Caco-2 (cell line): ENCODE measurements at places on chromosomes 12 and 14.

DNA sequence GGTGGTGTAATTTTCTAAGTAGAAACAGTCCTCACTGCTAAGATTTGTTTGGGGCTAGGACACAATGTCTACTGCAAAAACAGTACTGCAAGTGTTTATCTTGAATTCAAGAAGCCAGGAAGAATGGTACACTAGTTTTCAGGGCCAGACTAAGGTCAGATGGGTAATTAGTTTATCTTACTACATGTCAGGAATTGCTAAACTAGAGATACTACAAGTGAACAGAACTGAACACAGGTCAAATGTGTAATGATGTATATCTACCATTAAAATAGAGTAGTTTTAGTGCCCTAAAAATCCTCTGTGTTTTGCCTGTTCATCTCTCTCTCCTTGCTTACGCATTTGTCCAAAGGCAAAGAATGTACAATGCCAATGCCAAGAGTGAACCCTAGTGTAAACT lies 2.3 kb upstream of the RPL41 start:
- no peak overlapping the region for H3K4me3 ChIP-seq
- H3K4me1 ChIP-seq, result peaks cover 5% of the 10 kb centered on the region
- peaks cover 3% of the 10 kb centered on the region for H3K36me3 ChIP-seq
- H3K27ac ChIP-seq, result no peak overlapping the region
- no peak for DNase-seq
- no peaks in the 10 kb centered on the region for H3K27me3 ChIP-seq

DNA sequence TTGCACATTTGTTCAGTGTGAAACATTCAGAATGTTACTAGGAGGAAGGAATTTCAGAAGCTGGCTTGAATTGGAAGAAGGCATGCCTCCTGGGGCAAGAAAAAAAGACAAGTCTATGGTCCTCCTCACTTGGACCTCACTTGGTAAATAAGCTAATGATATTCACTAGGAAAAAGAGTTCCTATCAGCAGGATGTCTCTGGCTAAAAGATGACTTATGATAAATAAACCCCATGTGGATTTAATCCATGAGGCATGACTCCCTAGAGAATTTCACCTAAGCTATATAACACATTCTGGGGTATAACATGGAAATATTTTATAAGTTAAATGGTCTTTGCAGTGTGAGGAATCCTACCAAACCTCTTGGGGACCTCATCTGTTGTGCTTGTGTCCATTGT lies 199.9 kb downstream of the LRIG3 start:
- DNase-seq, result no peak
- H3K27ac ChIP-seq, result no peak overlapping the region
- no peak overlapping the region for H3K4me3 ChIP-seq
- H3K36me3 ChIP-seq, result no peaks in the 10 kb centered on the region
- H3K27me3 ChIP-seq, result no peaks in the 10 kb centered on the region

- no peaks in the 10 kb centered on the region for H3K27me3 ChIP-seq
- DNase-seq, result peak; percentile 84
- peak overlapping the region; percentile 64 for H3K27ac ChIP-seq
- peaks cover 66% of the 10 kb centered on the region for H3K4me1 ChIP-seq
- H3K4me3 ChIP-seq, result no peak overlapping the region
- no peaks in the 10 kb centered on the region for H3K36me3 ChIP-seq
Measured at GRCh38 chr12:109736552-109737108, 23.0 kb downstream of the FAM222A start.

- no peaks in the 10 kb centered on the region for H3K27me3 ChIP-seq
- no peak overlapping the region for H3K4me3 ChIP-seq
- no peaks in the 10 kb centered on the region for H3K36me3 ChIP-seq
- DNase-seq, result no peak
Measured at GRCh38 chr14:40123816-40124215, 691.6 kb upstream of the FBXO33 start.

DNA sequence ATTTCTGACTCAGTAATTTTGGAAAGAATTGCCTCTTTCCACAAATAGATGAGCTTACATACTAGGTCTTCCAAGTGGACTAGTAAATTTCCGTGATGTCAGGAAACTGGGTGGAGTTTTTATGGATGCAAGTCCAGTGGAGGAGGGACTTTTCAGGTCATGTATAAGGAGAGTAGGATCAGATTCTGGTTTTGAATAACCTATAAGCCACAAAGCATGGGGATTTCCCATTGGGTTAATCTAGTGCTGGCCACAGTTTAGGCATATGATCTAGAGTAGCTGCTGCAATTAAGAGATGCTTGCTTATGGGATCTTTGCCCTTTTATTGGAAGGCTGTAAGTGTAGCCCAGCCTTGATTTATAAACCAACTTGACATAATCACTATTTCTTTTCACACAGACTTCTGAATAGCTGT lies 33.8 kb downstream of the STK38L start:
- no peak overlapping the region for H3K4me3 ChIP-seq
- H3K27ac ChIP-seq, result no peak overlapping the region
- H3K27me3 ChIP-seq, result no peaks in the 10 kb centered on the region
- peak; percentile 48 for DNase-seq

GRCh38 chr14:51597261-51598001 lies 54.3 kb upstream of the FRMD6 start:
- H3K4me3 ChIP-seq, result no peak overlapping the region
- no peaks in the 10 kb centered on the region for H3K36me3 ChIP-seq
- H3K27me3 ChIP-seq, result no peaks in the 10 kb centered on the region
- no peak overlapping the region for H3K27ac ChIP-seq
- DNase-seq, result no peak

GRCh38 chr14:95471476-95471875 lies 45.0 kb downstream of the SYNE3 start:
- peaks cover 60% of the 10 kb centered on the region for H3K4me1 ChIP-seq
- H3K4me3 ChIP-seq, result no peak overlapping the region
- no peaks in the 10 kb centered on the region for H3K27me3 ChIP-seq
- no peaks in the 10 kb centered on the region for H3K36me3 ChIP-seq

DNA sequence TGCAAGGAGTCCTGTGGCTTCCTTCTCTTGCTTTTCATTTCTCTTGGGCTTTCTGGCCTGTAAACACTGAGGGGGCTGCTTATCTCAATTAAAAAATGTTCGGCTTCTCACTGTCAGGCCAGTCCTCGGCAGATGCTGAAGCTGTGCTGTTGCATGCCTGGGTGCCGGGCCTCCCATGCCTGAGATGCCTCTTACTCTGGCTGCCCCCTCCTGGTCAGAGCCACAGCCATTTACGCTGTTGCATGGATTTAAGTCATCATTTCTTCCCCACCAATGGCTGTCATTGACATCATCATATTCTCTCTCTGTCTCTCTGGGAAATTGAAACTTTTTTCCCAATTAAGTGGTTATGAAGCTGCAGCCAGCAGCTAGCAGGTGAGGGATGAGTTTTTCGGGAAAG lies 53.7 kb downstream of the FOXN4 start:
- no peak overlapping the region for H3K4me3 ChIP-seq
- H3K36me3 ChIP-seq, result no peaks in the 10 kb centered on the region; the same call in 1 of the 2 replicates
- peak; percentile 43 for DNase-seq
- H3K27me3 ChIP-seq, result no peaks in the 10 kb centered on the region
- H3K27ac ChIP-seq, result no peak overlapping the region

- H3K27me3 ChIP-seq, result no peaks in the 10 kb centered on the region
- no peak overlapping the region for H3K4me3 ChIP-seq
- no peak overlapping the region for H3K27ac ChIP-seq
- no peaks in the 10 kb centered on the region for H3K36me3 ChIP-seq
- DNase-seq, result no peak
- H3K4me1 ChIP-seq, result no peaks in the 10 kb centered on the region
Measured at GRCh38 chr12:1117371-1117770, 126.3 kb downstream of the ERC1 start.

DNA sequence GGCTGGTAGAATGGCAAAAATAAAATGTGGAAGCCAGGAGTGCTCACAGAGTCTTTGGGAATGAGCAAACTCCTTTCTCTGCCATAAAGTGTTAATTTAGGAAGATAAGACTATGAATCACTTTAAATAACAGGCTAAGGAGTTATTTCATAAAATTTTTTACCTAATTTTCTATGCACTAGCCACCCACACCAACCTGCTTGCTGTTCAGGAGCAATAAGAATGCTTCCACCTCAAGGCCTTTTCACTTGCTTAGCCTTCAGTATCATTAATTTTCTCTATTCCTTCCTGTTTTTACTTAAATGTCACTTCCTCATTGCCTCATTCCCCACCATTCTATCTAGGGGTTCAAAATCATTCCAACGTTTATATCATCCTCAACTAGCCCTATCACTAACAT lies 326.8 kb downstream of the CCER1 start:
- H3K4me3 ChIP-seq, result no peak overlapping the region
- no peaks in the 10 kb centered on the region for H3K4me1 ChIP-seq
- no peak for DNase-seq
- H3K27me3 ChIP-seq, result no peaks in the 10 kb centered on the region
- no peak overlapping the region for H3K27ac ChIP-seq

DNA sequence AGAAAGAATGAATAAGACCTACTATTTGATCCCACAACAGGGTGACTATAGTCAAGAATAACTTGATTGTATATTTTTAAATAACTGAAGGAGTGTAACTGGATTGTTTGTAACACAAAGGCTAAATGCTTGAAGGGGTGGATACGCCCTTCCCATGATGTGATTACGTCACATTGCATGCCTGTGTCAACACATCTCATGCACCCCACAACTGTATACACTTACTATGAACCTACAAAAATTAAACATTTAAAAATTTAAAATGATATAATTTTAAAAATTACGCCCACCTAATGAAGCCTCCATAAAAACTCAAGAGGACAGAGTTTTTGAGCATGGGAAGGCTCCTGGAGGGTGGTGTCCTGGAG lies 94.5 kb downstream of the SCARB1 start:
- no peaks in the 10 kb centered on the region for H3K36me3 ChIP-seq
- DNase-seq, result no peak
- H3K4me1 ChIP-seq, result peaks cover 22% of the 10 kb centered on the region; the same call in 1 of the 2 replicates
- no peak overlapping the region for H3K27ac ChIP-seq

DNA sequence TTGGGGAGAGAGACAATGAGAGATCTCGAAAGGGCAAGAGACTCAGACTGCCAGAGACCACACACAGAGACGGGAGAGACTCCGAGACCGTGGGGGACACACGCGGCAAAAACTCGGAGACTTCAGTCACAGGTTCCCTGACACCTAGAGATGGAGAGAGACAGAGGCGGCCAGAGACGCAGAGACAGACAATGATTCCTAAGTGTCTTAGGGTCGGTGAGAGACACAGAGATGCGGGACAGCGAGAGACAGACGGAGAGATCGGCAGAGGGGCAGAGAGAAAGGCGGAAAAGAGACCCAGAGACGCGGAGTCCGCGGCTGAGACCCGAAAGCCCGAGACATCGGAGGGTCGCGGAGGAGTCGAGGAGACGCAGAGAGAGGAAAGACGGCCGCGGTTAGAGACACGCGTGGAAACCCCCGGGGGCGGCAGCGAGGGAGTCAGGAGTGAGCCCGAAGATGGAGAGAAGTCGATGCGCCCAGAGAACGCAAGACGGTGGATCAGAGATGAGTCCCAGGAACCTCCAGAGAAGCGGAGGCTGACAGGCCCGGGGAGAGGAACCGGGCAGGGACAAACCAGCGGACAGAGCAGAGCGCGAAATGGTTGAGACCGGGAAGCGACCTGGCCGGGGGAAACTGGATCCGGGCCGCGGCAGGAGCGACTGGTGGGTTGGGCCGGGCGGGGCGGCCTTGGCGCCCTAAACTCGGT lies 7.8 kb downstream of the LHX5 start:
- H3K27ac ChIP-seq, result no peak overlapping the region
- H3K27me3 ChIP-seq, result peaks cover 5% of the 10 kb centered on the region
- peaks cover 11% of the 10 kb centered on the region; the same call in 1 of the 2 replicates for H3K4me1 ChIP-seq
- H3K4me3 ChIP-seq, result no peak overlapping the region
- no peak for DNase-seq
- H3K36me3 ChIP-seq, result no peaks in the 10 kb centered on the region

DNA sequence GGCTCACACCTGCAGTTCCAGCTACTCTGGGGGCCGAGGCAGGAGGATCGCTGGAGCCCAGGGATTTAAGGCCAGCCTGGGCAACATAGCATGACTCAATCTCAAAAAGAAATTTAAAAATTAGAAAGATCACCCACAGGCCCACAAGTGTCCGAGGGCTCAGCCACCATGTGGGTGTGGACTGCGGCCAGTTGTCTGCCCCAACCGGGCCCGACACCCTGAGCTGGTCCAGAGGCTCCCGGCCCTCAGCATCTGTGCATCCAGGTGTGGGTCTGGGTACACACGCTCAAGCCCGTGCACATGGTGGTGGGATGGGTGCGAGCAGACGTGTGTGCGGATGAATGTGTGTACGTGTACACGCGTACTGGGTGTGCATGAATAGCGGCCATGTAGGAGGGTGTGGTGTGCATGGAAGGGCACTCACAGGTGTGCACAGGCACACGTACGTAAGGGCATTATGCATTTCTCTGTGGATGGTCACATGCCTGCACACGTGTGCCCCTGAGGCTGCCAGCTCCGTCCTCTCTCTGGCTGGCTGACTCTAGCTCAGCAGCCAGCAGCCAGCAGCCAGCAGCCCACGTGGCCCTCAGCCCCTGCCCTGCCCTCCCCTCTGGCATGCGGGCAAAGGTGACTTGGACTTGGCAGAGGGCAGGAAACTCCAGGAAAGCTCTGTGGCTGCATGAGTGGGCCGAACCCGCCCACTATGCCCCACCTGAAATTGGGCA lies 23.3 kb upstream of the NUDT14 start:
- H3K4me3 ChIP-seq, result no peak overlapping the region
- no peak for DNase-seq
- H3K27me3 ChIP-seq, result no peaks in the 10 kb centered on the region
- H3K36me3 ChIP-seq, result no peaks in the 10 kb centered on the region

DNA sequence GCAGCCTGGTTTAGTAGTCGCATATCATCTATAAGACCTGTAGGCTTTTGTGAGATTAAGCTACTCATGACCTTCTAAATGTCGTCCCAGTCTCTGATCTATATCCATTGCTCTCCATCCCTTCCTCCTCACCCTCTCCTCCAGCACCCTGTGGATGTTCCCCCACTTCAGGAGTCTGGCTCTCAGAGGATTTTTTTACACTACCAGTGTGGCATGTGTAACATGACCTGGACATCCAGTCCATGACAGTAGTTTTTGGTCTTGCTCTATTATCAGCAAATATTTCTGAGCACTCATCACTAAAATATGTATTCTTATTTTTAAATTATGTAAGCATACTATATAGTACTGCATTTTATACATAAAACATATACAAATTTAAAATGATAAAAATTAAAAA lies 142.1 kb downstream of the DYRK2 start:
- no peaks in the 10 kb centered on the region for H3K27me3 ChIP-seq
- no peak overlapping the region for H3K4me3 ChIP-seq
- H3K4me1 ChIP-seq, result peaks cover 5% of the 10 kb centered on the region; the same call in 1 of the 2 replicates

- H3K27ac ChIP-seq, result no peak overlapping the region
- no peak for DNase-seq
- no peaks in the 10 kb centered on the region for H3K36me3 ChIP-seq
- no peaks in the 10 kb centered on the region for H3K27me3 ChIP-seq
- no peak overlapping the region for H3K4me3 ChIP-seq
- no peaks in the 10 kb centered on the region for H3K4me1 ChIP-seq
Measured at GRCh38 chr14:53167602-53168328, 14.6 kb upstream of the DDHD1 start.

GRCh38 chr14:73660511-73660910 lies 15.7 kb downstream of the DNAL1 start:
- no peak overlapping the region for H3K4me3 ChIP-seq
- H3K36me3 ChIP-seq, result no peaks in the 10 kb centered on the region
- no peak for DNase-seq
- H3K27ac ChIP-seq, result no peak overlapping the region
- H3K27me3 ChIP-seq, result no peaks in the 10 kb centered on the region

- H3K36me3 ChIP-seq, result no peaks in the 10 kb centered on the region
- DNase-seq, result no peak
- H3K4me1 ChIP-seq, result peaks cover 20% of the 10 kb centered on the region
- no peak overlapping the region for H3K27ac ChIP-seq
- no peaks in the 10 kb centered on the region for H3K27me3 ChIP-seq
Measured at GRCh38 chr12:14833952-14834351, 9.4 kb downstream of the ART4 start.

- H3K36me3 ChIP-seq, result no peaks in the 10 kb centered on the region
- DNase-seq, result no peak
- H3K4me1 ChIP-seq, result no peaks in the 10 kb centered on the region
- no peaks in the 10 kb centered on the region for H3K27me3 ChIP-seq
- H3K4me3 ChIP-seq, result no peak overlapping the region
Measured at GRCh38 chr14:52596320-52596719, 43.7 kb downstream of the GPR137C start.
